ENCODE measurements at places on chromosomes 1 and 21.
A peak's percentile ranks its signal among the peaks of the same experiment; 100 is the strongest.

DNA sequence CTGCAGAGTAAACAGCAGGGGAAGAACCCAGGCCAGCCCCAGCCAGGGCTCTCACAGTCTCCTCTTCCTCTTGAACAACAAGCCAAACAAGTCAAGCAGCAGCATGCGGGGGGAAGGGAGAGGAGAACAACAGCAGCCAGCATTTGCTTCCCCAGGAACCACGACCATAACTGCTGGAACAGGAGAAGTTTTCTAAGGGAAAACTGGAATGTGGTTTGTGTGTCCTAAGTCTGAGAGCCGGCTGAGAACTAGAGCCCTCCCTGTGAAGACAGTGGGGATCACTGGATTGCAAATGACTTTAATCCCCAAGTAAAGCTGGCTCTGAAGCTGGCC is 48.2 kb downstream of the COQ8A start:
- DNase-seq: no peak

- DNase-seq: no peak
Observed at GRCh38 chr1:227994632-227995300, 12.0 kb upstream of the WNT3A start.

- DNase-seq: peak; percentile 83
Observed at GRCh38 chr1:21659099-21659923, 9.8 kb downstream of the RAP1GAP start.

- no peak for DNase-seq
Observed at GRCh38 chr1:198119906-198120305, 36.9 kb upstream of the NEK7 start.

- DNase-seq: no peak
Observed at GRCh38 chr1:175130649-175131045, 61.9 kb downstream of the KIAA0040 start.

Data from caudate nucleus (tissue), 63 donors.